ENCODE measurements at places on chromosomes 3 and 15.

DNA sequence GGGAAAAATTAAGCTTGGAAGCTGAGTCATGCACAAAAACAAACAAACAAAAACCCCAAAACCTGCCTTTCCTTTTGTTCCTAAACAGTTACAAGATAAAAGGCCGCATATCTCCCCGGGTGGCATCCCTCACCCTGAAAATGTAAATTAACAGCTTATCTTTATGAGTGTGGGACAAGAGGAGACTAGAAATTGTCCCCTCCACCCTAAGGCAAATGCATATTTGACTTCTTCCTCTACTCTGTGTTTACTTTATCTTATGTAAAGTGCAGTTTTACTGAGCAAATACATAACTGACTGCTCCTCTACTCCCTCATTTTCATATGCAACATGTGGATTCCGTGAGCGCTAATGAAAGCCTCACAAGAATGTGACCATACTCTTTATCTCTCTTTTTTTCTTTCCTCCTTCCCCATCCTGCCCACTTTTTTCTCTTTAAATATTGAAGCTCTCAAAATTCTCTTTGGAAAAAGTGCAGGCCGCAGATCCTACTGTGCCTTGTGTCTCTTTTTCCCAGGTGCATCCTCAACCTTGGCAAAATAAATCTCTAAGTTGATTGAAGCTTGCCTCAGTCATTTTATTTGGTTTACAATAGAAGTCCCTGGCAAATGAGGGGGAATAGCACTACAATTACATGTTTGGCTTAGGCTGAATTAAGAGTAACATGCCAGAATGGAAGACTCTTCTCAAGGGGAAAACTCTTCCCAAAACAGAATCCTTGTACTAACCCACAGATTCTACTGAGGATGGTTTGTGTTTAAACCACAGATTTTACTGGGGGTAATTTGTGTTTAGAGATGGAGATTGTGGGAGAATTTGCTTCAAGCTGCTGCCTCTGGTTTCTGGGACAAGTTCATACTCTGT lies 72.7 kb upstream of the WDR72 start:
- DNase-seq, result no peak

DNA sequence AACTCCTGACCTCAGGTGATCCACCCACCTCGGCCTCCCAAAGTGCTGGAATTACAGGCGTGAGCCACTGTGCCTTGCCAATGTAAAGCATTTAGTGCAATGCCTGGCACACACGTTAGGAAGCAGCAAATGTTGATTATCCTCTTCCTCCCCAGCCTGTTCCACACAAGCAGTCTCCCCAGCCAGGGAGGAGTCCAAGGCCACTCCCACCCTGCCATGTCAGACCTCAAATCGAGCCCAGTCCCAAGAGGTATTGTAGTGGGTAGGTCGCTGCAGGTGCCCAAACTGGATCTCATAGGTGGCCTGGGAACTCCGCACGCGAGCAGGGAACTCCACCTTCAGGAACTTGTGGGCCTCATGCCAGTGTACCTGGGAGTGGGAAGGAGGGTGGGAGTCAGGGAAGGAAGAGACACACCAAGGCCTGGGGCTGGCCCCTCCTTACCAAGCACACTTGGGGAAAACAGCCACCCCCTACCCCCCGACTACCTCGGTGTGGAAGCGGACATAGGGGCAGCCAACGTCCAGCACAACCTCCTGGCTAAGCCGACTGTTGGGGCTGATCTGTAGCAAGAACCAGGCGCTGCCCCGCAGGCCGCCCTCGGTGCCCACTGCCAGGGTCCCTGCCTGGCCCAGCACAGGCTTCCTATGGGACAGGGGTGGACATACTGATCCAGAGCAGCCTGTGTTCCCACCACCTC lies 10.3 kb downstream of the MAN2C1 start:
- no peak for DNase-seq

DNA sequence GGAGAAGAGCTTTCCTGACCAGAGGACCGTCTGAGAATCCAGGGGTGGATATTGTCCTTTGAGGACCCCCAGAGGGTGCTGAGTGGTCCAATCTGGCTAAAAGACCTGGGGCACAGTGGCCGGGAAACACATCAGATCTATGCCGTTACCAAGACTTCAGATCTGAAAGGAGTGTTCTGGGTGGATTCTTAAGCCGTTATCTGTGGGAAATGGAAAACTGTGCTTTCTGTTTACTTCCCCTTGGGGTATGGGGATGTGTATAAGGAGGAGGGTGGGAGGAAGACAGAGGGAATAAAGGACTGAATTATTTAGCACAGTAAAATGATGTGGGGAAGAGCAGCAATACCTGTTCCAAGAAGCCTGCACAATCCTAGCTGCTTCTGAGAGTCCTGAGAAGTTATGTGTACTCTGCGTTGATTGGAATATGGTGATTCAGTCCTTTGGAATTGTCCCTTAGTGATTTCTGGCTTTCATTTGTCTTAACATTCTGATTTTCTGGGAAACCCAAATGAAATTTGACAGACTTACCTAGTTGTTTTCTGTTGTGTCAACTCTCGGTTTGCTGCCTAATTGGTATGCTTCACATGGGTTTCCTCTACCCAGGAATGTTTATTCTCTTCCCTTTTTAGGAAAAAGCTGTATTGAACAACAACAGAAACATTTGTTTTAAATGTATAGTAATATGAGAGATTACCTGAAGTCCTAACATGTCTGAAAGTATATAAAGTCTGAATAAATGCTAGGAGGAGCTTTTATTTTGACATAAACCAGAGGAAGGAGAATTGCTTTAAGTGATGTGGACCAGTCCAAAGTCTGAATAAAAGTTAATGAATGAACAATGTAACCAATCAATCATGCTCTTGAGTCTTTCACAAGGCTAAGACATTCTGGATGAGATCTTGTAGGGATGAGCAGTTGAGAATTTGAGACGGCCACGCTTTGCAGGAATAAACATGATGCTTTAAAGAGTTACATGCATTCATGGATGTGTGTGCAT lies 427.1 kb upstream of the C2CD4B start:
- DNase-seq, result no peak

- DNase-seq, result no peak
Measured at GRCh38 chr15:68271854-68272471, 5.6 kb upstream of the FEM1B start.

GRCh38 chr3:40265181-40265580 lies 44.3 kb upstream of the EIF1B start:
- DNase-seq, result no peak

GRCh38 chr15:57854531-57854930 lies 148.0 kb downstream of the POLR2M start:
- DNase-seq, result no peak

DNA sequence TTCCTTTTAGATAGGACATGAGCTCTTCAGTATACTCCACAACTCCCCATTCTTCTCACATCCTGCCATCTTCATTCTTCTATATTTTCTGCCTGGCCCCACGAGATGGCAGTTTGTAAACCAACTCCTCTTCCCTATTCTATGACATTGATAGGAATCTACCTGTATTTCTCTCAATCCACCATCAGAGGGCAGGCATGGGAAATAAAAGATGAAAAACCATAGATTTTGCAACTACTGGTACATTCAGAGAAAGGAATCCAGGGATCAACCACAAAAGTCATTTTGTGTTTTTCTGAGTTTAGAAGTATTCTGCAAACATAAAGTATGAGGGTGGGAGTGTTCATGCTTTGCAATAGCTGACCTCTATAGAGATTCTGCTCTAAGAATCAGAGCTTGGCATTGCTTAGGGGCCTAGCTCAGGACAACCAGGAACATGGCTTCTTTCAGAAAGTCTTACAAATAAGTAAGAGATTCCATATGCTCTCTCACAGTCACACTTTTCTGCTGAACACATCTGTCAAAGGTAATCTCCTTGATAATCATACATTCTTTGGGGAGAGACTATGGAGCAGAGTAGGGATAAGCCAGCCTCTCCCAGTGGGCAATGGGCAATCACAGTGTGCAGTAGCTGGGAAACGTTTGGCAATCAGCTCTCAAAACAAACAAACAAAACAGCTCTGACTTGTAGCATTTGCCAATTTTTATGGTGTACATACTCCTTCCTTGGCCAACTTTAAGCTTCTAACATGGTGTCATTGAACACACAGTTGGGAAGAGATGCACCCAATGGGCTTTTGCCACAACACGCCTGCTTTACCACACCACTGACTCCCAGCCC lies 43.1 kb upstream of the SLC25A36 start:
- no peak for DNase-seq

DNA sequence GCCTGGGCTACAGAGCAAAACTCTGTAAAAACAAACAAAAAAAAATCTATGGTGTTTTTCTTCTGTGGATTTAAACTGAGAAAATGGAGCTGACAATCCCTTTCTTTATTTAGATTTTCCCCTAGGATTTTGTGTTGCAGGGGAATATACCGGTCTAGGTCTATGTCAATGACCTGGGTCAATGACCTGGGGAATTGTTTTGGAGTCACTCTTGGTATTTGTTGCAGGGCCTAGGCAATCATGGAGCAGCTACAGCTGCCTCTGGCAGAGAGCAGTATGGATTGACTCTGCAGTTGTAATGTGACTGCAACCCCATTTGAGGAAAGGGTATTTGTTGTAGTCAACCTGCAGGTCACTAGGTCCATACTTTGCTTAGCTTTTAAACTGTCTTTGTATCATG lies 37.6 kb upstream of the SLC7A14 start:
- DNase-seq, result no peak

DNA sequence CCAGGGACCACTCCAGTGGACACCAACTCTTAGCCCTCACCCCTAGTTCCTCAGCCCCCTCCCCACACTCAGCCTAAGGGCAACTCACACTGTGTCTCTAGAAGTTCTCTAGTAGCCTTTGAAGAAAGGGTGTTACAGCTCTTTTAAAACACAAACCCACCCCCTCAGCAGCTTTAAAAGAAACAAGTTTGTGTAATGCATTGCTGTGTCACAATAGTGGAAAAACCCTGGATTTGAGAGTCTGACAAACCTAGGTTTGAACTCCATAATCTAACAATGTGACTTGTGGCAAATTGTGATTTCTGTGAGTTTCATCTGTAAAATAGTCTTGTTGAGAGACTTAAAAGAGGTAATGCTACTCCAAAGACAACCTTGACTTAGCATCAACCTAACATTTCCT lies 54.0 kb downstream of the PLCH1 start:
- DNase-seq, result no peak

DNA sequence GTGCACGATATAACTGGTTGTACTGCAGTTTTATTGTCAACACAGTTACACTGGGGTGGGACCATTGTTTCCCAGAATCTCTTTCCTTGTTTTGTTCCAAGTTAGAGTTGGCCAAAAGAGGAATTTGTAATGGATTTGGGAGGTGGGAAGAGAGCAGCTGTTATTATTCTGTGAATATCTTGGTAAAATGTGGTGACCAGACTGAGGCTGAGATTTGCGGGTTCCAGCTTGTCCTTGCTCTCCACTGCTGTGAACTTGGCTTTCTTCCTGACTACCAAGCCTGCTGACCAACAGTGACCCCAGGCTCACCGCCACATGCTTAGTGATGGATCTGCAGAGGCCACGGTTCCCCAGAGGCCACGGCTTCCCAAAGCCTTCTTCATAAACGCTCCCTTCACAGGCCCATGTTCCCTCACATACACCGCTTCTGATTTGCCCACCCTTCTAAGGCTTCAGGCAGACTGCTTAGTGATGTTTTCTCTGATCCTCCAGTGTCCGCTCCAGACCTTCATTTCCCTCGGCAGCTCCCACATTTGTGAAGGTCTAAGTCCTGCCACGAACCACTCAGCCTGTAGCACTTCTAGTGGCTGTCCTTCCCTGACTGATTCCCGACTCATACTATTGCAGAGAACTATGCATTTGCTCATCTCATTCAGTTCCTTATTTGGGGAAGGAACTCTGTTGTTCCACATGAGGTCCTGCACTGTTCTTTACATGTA lies 525.5 kb upstream of the RGMA start:
- DNase-seq, result no peak

DNA sequence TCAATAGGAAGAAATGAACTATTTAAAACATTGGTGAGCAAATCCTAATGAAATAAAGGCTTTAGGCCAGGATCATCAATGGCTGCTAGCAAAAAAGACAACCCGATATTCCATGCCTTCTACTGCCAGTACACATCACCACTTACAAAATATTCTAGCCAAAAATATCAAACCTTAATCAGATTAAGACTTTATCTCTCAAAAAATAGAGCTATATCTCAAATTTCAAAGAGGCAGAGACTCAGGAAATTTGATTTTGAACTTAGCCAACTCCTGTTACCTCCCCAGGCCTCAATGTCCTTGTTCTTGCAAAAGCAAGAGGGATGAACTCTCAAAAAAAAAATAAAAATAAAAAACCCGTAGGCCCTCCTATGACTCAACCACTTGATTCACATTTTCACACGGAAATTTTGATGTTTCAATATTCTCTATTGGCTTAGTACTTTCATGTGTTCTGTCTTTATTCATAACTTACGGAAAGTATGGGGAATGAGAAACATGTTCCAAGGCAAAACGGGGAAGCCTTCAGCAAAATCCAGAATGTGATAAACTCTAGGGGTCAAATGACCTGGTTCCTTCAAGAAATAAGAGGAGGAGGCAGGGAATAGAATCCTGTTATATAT lies 273.3 kb upstream of the ZPLD1 start:
- DNase-seq, result no peak

- no peak for DNase-seq
Measured at GRCh38 chr3:97959872-97960271, 12.4 kb downstream of the RIOX2 start.

- DNase-seq, result no peak
Measured at GRCh38 chr15:92306663-92307062, 87.0 kb upstream of the ST8SIA2 start.

DNA sequence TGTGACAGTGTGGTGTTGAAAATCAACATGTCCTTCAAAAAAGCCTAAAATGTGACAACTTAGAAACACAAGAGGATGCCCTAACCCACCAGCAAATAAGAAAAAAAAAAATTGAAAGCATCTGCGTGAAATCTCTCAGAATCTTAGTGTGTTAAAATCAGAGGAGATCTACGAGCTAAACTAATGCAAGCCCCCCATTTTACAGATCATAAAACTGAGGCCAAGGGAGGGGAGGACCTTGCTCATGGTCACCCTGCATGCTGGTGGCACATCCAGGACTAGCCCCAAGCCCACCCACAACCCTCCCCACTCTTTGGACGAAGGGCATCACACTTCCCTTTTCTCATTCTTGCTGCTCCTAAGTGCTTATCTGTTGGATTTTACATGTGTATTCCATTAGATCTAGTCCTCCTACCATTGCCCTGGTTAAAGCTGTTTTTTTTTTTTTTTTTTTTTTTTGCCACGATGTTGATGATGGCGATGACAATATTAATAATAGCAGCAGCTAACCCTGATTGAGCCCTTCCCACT lies 29.1 kb upstream of the NOX5 start:
- no peak for DNase-seq

- DNase-seq, result no peak
Measured at GRCh38 chr3:194404365-194405140, 5.5 kb upstream of the GP5 start.

GRCh38 chr3:113697500-113698090 lies 1.2 kb upstream of the USF3 start:
- DNase-seq, result no peak

DNA sequence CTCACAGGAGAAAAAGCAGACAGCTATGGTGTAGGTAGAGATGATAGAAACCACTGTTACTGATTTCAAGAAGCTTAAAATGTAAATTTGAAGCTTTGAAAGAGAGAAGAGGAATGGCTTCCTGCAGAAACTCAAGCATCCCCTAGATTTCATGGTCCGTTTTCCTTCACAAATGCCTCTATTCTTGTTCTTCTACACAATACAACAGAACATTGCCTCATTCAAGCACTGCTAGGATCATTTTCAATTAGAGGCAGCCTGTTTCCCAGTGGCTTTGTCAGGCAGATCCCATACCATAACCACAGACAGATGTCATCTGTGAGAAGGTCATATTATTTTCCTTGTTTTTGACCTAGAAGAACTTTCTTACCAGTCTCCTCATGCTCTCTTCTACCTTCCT lies 77.9 kb upstream of the SPRED1 start:
- DNase-seq, result no peak
